ENCODE measurements at places on chromosomes 4 and X.

DNA sequence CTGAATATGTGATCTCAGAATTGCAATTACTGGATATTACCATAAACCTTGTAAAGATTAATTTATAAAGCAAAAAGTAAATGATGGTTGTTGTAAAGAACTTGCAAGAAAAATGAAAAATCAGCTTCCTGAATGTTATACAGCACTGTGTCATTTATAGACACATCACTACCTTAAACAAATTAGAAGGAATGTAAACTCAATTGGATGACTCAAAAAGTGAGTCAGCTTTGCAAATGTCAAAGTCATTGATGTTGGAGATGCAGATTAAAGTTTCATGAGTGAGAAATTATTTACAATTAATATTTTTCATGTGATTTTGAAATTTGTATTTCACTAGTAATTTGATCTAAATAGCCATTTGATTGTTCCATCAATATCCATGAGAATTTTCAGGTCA, 193.2 kb downstream of the RAPGEF2 start:
- DNase-seq, result no peak

- no peak for DNase-seq
Observed at GRCh38 chrX:11665168-11666111, at the start of gene ARHGAP6. Gene ARHGAP6, minus strand, starts transcription at chrX:11665920. Its CDS starts 1,092 bp downstream, at chrX:11664828.

- DNase-seq, result no peak
Observed at GRCh38 chr4:56182356-56182755, 204.9 kb downstream of the AASDH start.

GRCh38 chr4:39548425-39549067, 21.3 kb upstream of the UGDH start:
- DNase-seq, result no peak

GRCh38 chrX:54357414-54358377, at the start of gene WNK3:
Gene WNK3, minus strand, starts transcription at chrX:54358046.
- DNase-seq, result peak; percentile 83

DNA sequence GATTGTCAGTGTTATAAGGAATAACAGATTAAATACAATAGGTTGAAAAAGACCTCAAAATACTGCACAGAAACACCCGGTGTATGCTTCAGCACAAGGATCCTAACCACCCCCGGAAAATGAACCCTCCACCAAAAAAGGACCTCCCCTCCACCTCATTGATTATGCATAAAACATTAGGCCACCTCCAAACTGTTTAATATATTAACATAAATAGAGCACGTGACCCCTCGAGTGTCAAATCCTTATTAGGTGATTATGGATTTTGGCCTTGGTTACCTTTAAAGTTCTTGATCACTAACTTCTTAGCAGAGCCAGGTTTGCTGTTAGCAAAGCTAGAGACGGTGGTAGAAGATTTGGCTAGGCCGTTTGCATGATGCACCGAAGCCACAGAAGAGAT, 958 bp downstream of the CUL4B start:
- no peak for DNase-seq

DNA sequence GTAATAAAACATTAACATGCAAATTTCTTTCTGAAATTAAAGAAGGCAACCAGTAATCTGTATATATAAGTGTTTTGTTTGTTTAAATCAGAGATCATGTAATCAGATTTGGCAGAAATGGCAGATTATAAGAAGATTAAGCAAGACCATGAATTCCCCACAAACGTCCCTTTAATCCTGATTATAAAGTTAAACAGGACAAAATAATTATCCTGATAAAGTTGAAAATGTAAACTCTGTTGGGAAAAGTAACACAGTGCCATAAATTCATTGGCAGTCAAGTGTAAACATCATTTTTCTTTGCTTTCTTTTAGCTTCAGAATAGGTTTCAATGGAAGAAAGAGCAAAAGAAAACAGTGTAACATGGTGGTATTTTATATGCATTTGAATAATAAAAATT, 256.3 kb downstream of the KCNIP4 start:
- DNase-seq, result no peak

DNA sequence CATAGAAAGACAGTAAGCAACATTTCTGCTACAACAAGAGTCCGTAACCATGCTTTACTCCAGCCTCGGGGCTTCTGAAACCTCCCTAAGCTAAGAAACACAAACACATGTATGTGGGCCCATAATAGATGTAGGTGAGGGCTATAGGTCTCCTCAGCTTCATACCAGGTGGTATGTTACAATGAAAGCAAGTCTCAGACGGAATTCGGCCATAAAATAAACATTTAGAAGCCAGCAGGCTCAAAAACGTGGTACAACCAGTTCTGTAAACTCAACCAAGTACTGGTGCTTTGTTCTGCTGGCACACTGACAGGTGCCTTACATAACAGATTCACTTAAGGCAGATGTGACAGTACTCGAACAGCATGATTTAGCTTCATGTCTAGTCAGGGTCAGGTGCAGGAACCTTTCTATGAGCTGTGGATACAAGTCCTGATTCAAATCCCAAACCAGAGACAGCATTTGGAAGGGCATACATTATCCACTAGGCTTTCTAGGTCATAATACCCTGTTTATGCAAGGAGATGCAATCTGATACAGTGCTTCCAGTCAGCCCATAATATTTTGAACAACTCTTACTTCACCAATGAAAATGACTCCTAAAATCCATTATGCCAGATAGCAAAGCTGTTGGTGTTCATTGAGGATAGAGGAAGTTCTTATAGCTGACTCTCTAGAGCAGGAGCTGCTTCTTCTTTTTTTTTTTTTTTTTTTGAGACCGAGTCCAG, 113.8 kb upstream of the ENPP6 start:
- DNase-seq, result peak; percentile 26

DNA sequence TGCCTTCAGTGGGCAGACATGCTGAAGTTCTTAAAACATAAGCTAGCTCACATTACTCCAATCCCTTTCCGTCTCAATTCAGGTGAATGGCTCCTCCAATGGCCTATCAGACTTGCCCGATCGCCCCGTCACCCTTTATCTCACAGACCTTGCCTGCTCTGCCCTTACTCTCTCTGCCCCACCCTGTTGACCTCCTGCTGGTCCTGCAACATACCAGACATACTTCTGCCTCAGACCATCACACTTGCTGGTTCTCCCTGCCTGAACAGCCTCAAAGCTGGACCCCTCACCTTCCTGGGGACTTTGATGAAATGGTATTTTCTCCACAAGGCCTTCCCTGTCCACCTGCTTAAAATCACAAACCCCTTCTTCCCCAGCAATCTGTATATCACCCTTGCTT, 340.1 kb upstream of the NR3C2 start:
- no peak for DNase-seq

GRCh38 chr4:13348216-13348615, 135.9 kb downstream of the RAB28 start:
- no peak for DNase-seq

DNA sequence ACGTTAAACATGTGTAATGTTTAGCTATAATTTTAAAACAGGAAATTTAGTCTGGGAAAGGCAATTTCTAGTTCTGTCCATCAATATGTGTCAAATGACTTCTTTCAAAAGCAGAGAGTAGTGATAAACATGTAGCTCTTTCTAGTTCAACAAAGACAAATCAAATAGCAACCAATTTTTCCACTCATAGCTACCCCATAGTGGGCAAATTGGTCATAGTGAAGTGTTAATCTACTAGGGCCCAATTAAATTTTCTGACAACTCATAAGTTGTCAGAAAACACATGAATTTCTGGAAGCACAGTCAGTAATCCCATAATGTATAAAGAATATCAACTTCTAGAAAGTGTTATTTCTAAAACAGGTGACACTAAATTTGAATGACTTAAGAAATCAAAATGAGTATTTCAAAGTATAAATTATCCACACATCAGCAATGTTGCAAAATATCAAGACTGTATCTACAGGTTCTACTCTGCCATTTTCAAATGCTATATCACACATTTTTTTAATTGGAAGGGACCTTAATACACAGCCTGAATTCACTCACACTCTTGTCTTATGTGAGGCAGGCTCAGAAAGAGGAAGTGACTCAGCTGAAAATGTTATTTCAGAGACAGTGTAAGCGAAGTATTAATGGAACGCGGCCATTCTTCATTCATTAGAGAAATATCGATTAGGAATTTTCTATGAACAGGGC, 7.7 kb downstream of the OCIAD2 start:
- no peak for DNase-seq

DNA sequence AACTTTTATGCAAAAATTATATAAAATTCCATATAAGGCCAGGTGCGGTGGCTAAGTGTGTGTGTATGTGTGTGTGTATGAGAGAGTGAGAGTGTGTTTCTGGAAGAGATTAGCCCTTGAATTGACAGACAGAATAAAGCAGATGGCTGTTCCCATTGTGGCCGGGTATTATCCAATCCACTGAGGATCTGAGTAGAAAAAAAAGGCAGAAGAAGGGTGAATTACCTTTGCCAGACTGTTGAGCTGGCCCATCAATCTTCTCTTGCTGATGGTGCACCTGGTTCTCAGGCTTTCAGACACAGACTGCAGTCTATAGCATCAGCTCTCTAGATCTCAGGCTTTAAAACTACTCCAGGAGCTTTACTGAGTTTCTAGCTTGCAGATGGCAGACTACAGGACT, 92.2 kb upstream of the SLIT2 start:
- DNase-seq, result no peak

GRCh38 chr4:86380181-86380724, 20.4 kb upstream of the MAPK10 start:
- DNase-seq, result no peak

- DNase-seq, result no peak
Observed at GRCh38 chr4:107255596-107255995, 219.5 kb upstream of the DKK2 start.

GRCh38 chr4:147586637-147587036, 30.6 kb upstream of the TMEM184C start:
- no peak for DNase-seq

GRCh38 chr4:77699731-77700210, 94.2 kb downstream of the CXCL13 start:
- DNase-seq, result peak; percentile 87

- DNase-seq, result no peak
Observed at GRCh38 chr4:183146478-183146877, 47.4 kb downstream of the WWC2 start.

DNA sequence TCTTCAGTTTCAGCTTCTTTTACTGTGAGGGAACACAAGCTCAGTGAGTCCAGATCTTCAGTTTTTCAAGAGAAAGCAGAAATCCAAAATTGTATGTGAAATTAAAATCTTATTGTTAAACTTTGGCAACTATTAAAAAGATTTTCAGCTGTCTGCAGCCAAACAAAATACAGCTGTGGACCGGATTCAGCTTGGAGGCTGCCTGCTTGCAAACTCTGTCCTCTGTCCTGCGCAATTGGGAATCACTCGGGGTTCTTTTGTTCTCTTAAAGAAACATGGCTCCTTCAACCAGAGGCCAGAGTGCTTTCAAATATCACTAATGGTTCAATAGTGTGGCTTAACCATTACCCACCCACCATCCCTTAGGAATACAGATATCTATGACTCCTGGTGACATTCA, 201.2 kb downstream of the CHIC2 start:
- DNase-seq, result no peak

- DNase-seq, result peak; percentile 3
Observed at GRCh38 chr4:157045507-157046127, 30.3 kb upstream of the GLRB start.

- DNase-seq, result no peak
Observed at GRCh38 chr4:8262637-8263322, 6.8 kb upstream of the HTRA3 start.

- no peak for DNase-seq
Observed at GRCh38 chr4:68359508-68359907, 9.6 kb upstream of the YTHDC1 start.

DNA sequence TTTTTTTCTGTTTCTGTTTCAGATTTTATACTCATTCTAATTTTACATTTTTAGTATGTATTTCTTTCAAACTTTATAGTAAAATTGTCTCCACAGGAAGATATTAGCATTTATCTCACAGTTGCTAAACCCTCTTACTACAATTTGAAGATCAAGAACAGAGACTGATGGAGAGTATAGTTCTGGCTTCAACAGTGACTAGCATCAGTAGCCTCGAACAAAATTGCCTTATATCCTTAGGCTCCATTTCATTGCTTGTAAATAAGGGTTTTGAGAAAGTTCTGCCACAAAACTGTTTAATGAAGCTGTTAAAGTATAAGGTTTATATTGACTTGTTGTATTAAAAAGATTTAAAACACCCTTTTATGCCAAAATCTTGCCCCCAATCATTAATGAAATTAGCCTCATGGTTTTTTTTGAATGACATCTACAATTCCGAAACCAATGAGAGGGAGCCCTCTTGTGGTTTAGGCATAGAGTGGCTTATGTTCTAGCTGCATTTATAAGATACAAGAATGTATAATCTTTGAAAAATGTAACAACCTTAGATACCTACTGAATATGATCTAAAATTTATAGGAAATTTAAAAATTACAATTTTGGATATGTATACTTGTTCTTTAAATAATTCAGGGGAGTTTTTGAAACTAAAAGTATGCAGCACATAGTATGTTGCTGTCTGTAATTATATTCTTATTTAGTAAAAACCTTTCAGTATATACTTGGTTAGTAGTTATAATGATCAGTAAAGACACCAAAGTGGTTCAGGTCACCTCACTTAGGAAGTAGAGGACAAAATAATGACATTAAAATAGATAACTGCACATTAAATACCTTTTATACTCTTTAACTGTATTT, 109.8 kb upstream of the HPGD start:
- DNase-seq, result no peak

DNA sequence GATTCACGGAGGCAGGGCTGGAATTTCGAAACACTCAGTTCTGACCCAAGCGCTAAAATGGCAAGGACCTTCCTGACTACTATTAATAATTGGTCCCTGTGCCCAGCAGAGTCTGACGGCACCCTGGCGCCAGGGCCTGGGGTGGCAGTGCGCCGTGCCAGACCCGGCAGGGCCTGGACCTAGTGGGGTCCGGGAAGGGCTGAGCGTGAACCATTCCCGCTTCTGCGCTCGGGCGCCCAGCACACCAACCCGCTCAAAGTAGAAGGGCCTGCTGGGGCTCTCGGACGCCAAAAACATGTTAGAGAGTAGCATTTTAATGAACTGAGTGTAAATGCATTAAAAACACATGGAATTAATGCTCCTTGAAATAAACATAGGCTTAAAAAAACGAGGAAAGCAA, 346.7 kb upstream of the SFRP2 start:
- no peak for DNase-seq

GRCh38 chr4:173448608-173449379, 49.9 kb upstream of the SCRG1 start:
- DNase-seq, result peak; percentile 77

GRCh38 chr4:24824720-24825119, 29.3 kb downstream of the SOD3 start:
- DNase-seq, result no peak

DNA sequence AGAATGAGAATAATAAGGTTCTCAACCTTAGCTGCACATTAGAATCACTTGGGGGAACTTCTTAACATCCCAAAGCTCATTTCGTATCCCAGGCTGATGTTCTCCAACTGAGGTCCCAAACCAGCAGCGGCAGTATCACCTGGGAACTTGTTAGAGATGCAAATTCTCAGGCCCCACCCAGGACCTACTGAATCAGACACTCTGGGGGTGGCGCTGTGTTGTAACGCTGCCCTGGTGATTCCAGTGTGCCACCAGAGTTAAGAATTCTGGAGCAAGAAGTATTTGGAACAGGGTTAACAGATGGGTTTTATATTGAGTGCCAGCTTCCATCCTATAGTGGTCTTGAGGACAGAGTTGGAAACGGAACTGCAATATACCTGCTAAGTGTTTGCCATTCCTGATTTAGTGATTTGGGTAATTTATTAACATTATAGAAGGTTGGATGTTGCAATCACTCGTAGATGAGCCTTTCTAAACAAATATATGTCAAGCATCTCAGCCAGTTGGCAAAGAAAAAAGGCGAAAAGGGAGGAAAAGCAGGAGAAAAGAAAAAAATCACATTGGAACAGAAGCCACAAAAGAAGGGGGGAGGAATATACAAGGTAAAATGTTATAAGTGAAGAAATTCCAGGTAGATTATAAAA, 141.0 kb downstream of the ARX start:
- DNase-seq, result no peak

- no peak for DNase-seq
Observed at GRCh38 chr4:178937130-178937529, 1494.9 kb upstream of the AGA start.
